ENCODE measurements at places on chromosomes 6 and 20. TPM values are rescaled to one million over a fixed set of nuclear protein-coding genes. Genes with fewer than 3 reads are reported as not detected.

GRCh38 chr6:100176311-100176950 is 182.4 kb upstream of the MCHR2 start:
- no peak for DNase-seq

DNA sequence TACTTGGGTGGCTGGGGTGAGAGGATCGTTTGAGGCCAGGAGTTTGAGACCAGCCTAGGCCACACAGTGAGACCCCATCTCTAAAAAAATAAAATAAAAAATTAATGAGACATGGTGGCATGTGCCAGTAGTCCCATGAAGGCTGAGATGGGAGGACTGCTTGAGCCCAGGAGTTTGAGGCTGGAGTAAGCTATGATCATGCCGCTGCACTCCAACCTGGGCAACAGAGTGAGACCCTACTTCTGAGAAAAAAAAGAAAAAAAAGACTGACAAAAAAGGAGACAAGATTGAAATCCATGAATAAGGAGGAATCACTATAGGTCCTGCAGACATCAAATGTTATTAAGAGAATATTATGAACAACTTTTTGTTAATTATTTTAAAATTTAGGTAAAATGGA is 23.7 kb upstream of the BPHL start:
- DNase-seq: no peak

DNA sequence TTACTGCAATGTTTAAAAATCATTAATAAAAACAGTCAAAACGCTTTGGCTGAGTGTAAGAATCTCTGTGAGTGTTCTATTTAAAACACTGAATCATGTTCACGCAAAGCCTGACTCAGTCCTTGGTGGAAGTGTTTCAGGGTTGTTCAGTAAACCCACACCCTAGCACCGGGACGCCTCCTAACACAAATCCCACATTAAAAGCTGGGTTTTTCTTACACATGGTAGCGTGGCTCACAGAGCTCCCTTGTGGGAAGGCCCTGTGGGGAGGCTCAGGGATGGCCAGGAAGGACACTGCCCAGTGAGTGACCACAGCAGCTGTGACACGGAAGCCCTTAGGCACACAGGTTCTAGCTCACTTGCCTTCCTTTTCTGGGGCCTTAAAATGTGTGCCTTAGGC is 80.2 kb downstream of the GMPR start:
- DNase-seq: no peak

DNA sequence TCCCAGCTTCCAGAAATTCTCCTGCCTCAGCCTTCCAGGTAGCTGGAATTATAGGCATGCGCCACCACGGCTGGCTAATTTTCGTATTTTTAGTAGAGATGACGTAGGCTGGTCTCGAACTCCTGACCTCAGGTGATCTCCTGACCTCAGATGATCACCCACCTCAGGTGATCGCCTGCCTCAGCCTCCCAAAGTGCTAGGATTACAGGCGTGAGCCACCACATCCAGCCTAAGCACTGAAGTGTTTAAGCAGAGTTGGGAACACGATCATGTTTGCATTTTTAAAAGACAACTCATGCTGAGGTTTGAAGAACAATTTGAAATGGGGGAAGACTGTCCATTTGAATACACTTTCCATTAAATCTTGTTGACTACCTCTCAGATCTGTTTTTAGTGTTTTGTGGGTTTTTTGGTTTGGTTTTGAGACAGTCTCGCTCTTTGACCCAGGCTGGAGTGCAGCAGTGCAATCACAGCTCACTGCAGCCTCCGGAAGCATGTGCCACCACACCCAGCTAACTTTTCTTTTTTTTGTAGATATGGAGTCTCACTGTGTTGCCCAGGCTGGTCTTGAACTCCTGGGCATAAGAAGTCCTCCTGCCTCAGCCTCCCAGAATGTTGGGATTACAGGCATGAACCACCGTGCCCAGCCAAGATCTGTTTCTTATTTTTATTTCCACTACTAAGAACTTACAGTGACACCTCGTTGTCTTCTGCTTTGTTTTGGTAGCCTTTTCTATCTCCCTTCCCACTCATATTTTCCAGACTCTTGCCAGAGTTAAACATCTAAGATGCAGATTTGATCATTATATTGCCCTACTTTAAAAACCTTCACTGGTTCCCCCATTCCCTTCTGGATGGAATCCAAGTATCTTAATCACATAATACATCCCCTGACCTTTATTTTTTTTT is 5.5 kb downstream of the CASP8AP2 start:
- no peak for DNase-seq

- no peak for DNase-seq
Measured at GRCh38 chr6:153790048-153790447, 249.0 kb upstream of the OPRM1 start.

Gene APOBEC2
- not detected for total RNA-seq

- DNase-seq: no peak
Measured at GRCh38 chr6:55666606-55667225, 87.7 kb upstream of the HMGCLL1 start.

Gene LIN28B
- total RNA-seq: not detected

DNA sequence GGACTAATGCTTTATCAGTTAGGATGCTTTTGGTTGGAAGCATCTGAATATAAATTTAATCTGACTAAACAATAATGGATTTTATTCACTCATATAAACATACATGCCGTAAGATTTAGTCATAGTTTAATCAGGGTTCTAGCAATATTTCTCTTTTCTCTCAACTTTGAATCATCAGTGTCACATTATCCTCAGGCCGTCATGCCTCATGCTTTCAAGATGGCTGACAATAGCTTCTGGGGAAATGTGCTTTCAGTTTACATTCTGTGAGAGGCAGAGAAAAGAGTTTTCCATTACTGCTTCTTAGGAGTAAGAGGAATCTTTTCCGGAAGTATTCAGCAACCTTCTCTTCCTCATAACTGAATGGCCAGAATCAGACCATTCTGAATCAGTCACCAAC is 162.2 kb downstream of the GJA1 start:
- no peak for DNase-seq

Gene CENPQ
- total RNA-seq: 4.3 TPM

Gene SCRT2
- total RNA-seq: not detected

DNA sequence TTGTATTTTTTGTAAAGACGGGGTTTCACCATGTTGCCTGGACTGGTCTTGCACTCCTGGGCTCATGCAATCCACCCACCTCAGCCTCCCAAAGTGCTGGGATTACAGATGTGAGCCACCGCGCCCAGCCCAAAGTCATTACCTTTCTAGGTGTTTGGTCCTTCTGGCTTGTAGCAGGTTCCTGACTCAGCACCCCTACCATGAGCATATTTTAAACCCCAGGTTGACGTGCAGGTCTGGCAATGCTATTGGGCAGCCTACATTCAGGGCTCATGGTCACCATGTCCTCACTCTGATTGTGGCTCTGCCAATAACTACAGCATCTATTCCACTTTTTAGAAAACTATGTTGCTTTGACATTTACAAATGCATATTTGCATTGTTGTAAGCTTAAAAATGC is 59.4 kb downstream of the IPCEF1 start:
- no peak for DNase-seq

Gene GNMT
- total RNA-seq: 1.7 TPM

Gene ZSCAN31
- total RNA-seq: 1.1 TPM

GRCh38 chr20:400454-401275 is 7.4 kb upstream of the RBCK1 start:
- no peak for DNase-seq

- no peak for DNase-seq
Measured at GRCh38 chr6:23535101-23535500, 590.9 kb upstream of the NRSN1 start.

DNA sequence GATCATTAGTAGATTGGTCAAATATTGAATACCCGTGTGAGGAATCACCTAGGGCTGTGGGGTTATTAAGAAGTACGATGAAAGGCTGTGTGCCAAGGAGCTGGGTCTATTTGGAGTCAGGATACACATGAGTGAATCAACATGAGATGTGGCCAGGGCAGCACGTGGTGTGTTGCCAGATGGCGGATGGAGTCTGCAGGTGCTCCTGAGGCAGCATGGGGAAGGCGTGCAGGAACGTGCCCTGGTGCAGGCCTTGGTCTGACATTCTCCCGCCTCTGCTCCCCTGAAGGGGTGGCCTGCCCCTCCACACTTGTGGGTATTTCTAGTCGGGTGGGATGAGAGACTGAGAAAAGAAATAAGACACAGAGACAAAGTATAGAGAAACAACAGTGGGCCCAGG is 39.0 kb upstream of the SLC22A1 start:
- DNase-seq: no peak

Gene PDE7B
- total RNA-seq: 1.5 TPM

DNA sequence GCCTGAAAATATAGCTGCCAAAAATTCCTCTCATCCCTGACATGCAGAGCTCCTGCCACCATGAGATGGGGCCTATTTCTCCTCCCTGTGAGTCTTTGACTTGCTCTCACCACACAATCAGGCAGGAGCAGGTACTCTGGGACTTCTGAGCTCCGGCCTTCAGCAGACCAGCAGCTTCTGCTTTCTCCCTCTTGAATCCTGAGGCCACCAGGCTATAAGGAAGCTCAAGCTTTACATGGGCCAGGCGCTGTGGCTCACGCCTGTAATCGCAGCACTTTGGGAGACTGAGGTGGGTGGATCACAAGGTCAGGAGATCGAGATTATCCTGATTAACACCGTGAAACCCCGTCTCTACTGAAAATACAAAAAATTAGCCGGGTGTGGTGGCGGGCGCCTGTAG is 238.7 kb upstream of the RREB1 start:
- no peak for DNase-seq

DNA sequence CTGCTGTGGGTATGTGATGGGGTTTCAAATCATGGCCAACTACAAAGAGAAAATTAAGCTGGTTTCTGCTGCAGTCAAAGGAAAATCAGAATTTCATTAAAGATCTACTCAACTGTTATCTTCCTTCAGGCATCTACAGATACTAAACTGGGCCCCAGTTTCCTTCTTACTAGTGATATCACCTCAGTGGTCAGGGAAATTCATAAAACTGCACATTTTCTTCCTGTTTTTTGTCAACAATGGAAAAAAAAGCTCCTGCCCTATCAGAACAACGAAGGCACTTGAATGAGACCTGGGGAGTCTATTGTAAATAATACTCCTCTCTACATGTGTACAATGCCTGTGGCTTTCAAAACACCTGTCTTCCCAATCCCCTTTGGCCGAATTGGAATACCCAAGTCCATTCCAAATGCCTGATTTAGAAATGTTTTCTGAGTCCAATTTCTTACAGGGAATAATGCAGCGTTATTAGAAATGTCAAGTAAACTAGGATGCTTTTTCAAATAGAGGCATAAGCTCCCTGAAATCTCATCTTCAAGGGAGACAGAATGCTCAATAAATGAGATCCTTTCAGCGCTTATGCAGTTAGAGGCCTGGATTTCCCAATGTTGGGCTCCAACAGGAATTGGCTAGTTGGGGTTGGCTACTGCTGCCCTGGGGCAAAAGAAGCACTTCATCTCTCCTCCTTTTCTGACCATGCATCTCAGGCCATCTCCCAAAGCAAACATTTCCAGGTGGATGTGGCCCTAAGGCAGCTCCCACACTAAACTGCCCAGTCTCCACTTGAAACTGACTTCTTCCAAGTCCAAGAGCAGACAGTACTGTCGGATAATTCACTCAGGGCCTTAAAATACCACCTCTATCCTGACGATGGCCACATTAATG is 143.3 kb downstream of the NFATC2 start:
- no peak for DNase-seq

DNA sequence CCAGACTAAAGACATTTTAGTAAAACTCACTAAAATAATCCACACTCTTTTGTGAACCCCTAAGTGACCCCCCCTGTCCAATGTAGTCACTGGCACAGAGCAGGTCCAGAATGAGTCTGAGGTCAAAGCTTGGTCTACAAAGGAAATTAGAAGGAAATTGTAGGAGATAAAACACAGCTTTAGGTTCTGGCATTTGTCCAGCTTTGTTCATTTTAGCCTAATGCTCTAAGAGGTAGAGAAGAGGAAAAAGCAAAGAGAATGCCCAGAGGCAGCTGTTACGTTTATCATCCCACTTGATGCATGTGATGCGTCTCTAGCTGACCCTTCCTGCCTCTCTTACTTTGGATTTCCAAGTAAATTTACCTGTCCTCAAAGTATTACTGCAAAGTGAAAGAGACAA is 62.5 kb downstream of the CNKSR3 start:
- no peak for DNase-seq

- DNase-seq: no peak
Measured at GRCh38 chr20:62945771-62946339, 6.7 kb upstream of the SLC17A9 start.
